Activated T-helper 2 cell treated with anti-CD3 and anti-CD28 coated beads, Interferon-gamma antibody, Interleukin-2, Interleukin-4, amounts not matched to agents 10 μg/mL and 5 μg/mL and 100 μg/mL, durations not matched to agents 14 hours and 24 hours and 36 hours (primary cell): ENCODE measurements at places on chromosomes 1 and 21.

DNA sequence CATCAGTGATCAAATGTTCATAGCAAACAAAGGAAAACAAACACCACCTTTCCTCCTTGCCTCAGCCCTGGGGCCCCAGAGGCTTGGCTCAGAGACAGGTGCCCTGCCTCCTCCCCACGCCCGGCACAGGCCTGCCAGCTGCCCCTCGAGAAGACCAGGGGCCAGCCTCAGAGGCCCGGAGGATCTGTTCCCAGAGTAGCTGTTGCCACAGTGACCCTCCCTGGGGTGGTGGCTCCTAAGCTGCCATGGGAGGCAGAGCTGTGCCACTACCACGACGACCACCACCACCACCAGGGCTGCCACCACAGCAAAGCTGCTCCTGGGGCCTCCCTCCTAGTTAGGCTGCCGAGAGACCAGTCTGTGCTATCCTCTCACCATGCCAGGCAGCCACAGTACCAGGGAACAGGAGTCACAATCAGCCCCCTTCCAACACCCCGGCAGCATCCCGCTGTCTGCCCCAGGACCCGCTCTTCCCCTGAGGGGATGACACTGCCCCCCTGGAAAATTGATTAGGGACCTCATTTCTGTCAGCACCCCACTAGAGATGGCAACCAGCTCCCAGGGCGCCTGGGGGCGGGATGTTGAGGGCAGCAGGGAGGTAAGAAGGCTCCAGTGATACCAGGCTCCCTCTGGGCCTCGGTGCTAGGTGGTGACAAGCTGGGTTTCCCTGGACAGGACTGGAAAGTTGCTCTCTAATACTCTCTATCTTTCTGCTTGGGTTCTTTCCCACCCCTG, 30.5 kb downstream of the KCNC4 start:
- no peak for DNase-seq

GRCh38 chr1:115810609-115811008, 30.3 kb downstream of the NHLH2 start:
- no peak for DNase-seq

DNA sequence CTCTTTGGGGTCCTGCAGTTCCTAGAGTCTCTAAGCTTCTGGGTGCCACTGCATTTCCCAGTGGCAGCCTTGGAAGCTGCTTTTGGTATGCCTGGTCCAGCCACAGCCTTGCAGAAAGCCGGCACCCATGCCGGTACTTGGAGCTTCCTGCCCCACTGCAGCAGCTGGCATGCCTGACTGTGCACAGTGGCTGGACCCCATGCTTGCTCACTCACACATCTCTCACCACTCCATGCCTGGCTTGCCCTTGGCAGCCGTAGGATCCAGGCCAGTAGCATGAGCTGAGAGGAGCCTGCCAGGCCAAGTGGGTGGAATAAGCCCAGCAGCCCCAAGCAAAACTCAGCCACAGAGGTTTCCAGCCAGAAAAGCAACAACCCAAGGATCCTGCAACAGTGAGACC, 20.3 kb upstream of the FNBP1L start:
- DNase-seq = no peak

GRCh38 chr1:211376807-211377470, 50.3 kb downstream of the TRAF5 start:
- DNase-seq = no peak

DNA sequence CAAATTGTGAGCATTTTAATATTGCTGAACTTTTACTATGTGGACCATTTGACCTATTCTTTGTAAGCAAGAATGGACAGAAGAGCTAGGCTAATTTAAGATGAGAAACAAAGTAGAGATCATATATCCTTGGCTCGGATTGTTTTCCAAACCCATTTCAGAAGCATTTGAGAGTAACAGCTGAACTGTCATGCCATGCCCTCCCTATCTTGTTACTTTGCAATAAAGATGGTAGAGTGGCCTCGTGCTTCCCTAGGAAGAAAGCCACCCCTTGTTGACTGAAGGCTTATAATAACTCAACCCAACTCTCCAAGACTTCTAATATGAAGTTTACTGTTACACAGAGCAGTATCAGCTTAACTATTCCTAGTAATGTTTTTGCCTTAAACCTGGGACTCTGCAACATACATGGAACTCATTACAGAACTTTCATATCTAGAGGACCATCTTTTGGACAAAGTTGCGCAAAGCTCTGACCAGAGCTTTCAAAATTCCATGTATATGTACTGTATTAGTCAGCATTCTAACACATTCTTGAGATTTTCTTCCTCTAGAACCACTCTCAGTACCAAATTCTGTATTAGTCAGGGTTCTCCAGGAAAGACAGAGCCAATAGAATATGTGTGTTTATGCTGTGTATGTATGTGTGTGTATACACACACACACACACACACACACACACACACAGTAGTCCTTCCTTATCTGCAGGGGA, 68.7 kb downstream of the ADAMTS1 start:
- DNase-seq = no peak

GRCh38 chr21:16535102-16535422, 805.3 kb downstream of the USP25 start:
- no peak for DNase-seq

DNA sequence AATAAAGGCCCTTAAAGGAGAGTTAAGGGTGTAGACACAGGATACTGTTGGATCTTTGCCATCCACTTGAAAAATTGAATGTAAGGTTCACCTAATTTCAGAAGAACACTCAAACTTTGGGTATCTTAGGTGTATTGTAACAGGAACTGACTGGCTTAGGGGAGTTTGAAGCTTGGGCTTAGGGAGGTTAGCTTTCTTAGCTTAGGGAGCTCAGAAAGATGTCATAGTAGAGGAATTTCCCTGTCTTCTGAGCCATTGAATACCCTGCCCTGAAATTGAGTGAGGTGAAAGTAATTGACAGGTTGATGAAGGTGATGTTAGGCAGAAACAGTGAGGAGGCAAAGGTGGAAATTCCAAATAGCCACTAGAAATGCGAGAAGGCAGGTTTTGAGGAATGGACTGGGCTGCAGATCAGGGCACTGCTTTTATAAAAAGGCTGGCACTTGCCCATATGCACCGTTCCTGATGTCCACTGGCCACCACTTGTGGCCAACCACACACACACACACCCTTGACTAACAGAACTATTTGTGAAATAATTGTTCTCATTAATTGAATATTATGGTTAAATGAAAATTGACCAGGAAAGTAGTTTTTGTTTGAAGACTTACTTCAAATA, 16.5 kb downstream of the BACH1 start:
- no peak for DNase-seq

- no peak for DNase-seq
Measured at GRCh38 chr1:184825571-184825970, 70.9 kb upstream of the EDEM3 start.

DNA sequence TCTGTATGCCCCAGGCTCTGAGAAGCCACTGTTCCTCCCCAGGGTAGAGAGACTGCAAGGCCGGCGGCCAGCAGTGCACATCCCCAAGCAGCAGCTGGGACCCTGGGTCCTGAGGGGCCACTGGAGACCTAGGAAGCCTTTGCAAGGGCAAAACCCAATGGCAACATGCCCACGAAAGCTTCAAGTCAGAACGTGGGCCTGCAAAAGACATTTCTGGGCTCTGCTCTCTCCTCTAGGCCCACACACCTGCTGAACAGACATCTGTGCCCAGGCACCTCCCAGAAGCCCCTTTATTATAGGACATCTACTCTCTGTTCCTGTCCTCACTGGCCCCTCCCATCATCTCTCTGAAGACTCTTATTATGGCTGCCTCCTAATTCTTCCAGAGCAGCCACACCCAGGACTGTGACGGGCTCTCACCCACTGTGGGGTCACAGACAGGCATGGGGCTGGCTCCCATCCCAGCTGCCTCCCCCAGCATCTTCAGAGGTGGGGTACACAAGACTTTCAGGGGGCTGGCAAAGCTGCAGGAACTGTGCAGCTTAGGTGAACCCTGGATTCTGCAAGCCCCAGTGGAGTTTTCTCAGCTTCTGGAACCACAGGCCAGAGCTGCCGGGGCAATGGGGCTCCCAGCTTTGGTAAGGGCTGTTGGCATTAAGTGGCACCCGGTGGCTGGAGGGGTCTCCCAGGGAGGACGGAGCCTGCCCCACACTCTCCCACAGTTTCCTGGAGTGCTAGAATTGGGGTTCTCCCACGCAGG, 12.6 kb downstream of the TRIM11 start:
- DNase-seq = no peak

DNA sequence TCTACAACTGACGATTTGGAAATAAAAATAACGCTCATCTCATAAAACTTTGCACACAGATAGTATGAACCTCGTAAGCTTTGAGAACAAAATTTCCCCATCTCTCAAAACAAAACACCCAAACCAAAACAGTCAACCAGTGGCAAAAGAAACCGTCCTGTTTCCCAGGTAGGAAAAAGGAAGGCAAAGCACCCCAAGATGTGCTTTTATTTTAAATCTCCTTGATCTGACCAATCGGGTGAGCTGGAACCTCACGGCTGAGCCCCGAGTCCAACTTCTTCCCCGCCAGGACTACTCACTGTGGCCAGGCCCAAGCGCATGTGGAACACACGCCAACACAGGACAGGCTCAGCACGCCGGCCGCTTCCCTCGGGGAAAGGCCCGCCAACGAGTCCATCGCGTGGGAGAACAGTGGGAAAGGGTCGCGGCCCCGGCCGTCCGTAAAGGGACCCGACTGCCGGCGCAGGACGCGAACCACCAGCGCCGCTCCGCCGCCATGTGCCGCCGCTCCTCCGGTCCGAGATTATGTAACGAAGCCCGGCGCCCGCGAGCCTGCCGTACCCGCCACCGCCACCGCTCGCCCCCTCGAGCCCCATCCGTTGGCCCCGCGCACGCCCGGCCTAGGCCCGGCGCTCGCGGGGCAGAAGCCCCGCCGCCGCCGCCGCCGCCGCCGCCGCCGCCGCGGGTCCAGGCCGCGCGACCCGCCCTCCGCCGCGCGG, 759 bp downstream of the AHCTF1 start:
- peak; percentile 45 for DNase-seq

DNA sequence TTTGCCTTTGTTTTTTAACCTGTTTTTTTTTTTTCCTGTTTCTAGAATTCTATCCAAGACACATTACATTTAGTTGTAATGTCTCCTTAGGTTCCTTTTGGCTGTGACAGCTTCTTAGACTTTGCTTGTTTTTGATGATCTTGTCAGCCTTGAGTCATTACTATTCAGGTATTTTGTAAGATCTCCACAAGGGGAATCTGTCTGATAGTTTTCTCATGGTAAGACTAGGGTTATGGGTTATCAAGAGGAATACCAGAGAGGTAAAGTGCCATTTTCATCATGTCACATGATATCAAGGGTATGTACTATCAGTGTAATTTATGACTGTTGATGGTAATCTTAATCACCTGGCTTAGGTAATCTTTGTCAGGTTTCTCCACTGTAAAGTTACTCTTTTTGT, 99.1 kb upstream of the GFI1 start:
- DNase-seq = no peak

- no peak for DNase-seq
Measured at GRCh38 chr21:41228006-41228370, 60.0 kb downstream of the BACE2 start.

- DNase-seq = no peak
Measured at GRCh38 chr1:67342076-67342890, 34.6 kb downstream of the IL12RB2 start.

DNA sequence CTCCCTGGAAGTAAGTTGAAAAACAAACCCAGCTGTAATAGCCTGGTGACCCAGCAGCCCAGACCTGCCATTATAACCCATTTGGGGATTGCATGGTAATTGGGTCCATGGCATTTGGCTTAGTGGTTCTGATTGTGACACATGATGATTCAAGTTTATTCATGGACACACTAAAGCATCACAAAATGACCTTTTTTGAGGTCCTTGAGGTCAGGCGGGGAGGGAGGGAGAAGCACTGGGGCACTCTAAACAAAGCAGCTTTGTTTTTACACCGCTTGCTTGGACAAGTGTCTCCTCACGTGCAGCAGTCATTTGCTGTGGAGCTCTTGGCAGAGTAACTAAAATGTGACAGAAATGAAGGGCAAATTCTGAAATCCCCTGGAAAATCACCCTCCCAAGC, 241.0 kb upstream of the SGIP1 start:
- no peak for DNase-seq

GRCh38 chr1:65178235-65178634, 30.2 kb downstream of the AK4 start:
- DNase-seq = no peak

DNA sequence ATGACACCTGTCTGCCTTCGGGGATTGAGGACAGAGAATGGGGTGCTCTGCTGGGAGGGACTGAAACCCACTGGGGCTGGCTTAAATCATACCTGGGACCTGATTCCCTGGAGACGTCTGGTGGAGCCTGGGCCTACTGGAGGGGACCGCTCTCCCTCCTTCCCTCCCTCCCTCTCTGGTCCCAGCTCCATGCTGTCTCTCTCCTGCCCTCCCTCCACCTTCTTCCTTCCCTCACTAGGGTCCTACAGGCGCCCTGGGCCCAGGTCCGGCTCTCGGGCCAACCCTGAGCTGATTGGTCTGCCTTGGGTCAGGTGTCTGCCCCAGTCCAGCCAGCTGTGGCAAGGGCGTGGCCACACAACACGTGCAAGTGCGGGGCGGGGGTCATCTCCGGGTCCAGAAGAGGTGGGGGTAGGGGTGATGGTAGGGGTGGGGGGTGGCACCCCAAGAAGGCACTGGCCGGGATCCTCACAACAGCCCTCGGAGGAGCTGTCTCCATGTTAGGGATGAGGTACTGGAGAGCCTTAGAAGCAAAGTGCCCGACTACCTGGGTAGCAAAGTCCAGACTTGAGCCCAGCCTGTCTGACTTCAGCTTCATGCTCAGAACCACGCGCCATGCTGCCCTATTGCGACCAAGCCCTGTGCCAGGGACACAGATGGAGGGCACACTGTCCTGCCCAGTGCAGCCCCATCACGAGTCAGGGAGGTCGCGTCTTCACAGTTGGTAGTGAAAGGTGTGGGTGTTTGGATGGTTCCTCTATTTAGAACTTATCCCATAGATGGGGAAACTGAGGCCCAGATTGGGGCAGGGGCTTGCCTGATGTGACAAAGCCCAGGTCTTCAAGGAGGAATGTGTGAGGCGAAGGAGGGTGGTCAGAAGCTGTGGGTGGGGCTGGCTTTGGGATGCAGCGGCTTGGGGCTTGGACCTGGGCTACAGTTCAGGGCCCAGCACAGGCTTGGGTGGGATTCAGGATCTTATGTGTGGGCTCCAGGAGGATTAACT, 574.1 kb downstream of the PTPRU start:
- no peak for DNase-seq
